ENCODE measurements at places on chromosomes 13 and 19. TPM values are rescaled to one million over a fixed set of nuclear protein-coding genes. Genes with fewer than 3 reads are reported as not detected.
A peak's percentile ranks its signal among the peaks of the same experiment; 100 is the strongest.

Gene QPCTL
- total RNA-seq = 13.6 TPM

Gene VAV1
- total RNA-seq = 110 TPM

Gene DNAAF3
- total RNA-seq = 0.35 TPM

Gene GFY
- total RNA-seq = not detected

Gene PPP1R12C
- 74.5 TPM for total RNA-seq

Gene GDF15
- total RNA-seq = 0.45 TPM

GRCh38 chr13:110464556-110465333 lies 96.8 kb downstream of the RAB20 start:
- ATAC-seq = no peak

- ATAC-seq = no peak
Measured at GRCh38 chr13:28606466-28606865, 52.5 kb upstream of the POMP start.

DNA sequence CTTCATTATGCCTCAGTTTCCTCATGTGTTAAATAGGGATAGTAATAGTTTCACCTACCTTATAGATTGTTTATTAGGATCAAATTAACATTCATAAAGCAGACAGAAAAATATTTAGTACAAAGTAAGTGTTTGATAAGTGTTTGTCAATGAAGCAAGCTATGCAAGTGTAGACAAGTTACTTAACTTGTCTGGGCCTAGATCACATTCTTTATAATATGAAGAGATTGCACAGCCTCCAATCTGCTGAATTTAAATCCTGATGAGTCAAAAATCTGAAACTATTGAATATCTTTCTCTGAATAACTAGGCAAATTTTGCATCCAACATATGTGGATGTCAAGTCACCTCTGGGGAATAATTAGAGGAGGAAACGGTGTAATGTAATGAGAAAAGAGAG lies 170.5 kb downstream of the MZT1 start:
- no peak for ATAC-seq

GRCh38 chr13:104114101-104114500 lies 1047.9 kb upstream of the SLC10A2 start:
- no peak for ATAC-seq

DNA sequence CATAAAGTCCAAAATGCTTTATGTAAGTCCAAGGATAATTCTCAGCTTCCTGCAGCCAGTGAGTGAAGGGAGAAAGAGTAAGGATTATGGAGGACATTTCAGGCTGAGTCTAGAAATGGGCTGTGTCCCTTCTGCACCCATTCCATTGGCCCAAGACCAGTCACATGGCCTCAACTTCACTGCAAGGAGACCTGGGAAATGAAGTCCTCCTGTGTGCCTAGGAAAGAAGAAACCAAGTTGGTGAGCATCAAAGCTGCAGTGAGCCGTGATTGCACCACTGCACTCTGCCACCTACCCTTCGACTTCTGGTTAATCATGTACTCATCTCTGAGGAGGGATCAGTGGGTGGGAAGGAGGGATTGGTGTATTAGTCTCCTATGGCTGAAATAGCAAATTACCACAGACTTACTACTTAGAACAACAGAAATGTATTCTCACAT lies 3.6 kb upstream of the CD37 start:
- peak; percentile 78 for ATAC-seq

DNA sequence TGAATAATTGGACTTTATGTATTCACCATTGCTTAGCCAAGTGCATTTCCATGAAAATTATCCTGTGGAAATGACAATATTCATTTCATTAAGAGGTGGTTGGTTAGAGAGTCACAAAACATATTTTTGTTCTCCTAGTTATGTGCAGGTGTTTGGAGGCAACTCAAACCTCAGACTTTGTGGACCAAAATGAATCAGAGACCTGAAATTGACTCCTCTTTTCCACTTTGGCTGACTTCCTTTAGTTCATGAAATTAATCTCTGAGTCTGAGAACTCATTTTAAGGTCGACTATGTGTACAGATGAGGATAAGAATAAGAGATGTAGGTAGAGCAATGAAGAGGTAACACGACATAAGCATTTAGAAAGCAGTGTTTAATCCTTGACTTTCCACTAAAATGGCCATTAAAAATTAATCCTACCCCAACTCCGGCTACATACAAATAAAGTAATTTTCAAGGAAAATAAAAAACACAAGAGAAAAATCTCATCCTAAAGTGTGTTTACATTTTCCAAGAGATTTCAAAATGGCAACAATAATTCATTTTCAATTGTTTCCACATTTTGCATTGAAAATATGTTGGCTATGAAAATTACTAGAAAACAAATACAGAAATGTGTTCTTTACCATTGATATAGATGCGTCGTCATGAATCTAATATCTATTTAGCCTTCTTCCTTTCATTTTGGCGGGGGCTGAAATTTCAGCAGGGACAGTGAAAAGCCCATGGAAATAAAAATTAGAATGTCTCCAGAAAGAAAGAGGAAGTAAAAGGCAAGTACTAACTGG lies 185.4 kb upstream of the CSNK1A1L start:
- no peak for ATAC-seq

- ATAC-seq = no peak
Measured at GRCh38 chr19:2807379-2808128, 12.1 kb upstream of the ZNF554 start.

DNA sequence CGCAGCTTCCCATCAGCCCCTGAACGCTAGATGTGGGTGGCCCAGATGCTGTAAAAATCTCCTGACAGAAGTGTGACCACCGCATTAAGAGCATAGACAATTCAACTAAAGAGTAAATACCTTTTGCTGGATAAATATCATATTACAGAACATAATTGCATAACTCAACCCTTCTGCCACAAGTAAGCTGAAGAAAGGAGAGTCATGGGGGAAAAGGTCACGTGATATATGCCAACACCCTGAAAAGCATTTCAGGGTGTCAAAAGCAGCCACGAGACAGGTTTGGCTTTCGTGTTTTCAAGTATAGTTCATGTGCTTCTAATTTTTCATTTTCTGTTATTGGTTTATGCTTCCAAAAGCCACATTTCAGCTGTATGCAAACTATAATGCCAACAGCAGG lies 71.3 kb downstream of the LHFPL6 start:
- no peak for ATAC-seq

DNA sequence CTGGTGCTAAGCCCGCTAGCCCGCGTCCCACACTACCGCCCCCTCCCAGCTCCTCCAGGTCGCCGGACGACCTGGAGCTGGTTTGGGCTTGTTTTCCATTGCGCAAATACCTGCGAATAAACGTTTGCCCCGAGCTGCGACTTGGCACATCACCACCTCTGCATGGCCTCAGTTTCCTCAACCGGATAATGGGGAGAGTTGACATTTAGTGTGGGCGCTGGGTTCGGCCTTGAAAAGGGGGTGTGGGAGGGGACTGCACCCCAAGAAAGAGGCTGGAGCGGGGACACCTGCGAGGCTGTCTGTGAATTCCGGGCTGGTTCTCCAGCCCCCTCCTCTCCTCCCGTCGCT lies 11.0 kb upstream of the JUND start:
- ATAC-seq = no peak

- no peak for ATAC-seq
Measured at GRCh38 chr13:76019421-76020044, 383.4 kb downstream of the LMO7 start.

GRCh38 chr13:106140476-106140875 lies 395.0 kb downstream of the EFNB2 start:
- no peak for ATAC-seq

DNA sequence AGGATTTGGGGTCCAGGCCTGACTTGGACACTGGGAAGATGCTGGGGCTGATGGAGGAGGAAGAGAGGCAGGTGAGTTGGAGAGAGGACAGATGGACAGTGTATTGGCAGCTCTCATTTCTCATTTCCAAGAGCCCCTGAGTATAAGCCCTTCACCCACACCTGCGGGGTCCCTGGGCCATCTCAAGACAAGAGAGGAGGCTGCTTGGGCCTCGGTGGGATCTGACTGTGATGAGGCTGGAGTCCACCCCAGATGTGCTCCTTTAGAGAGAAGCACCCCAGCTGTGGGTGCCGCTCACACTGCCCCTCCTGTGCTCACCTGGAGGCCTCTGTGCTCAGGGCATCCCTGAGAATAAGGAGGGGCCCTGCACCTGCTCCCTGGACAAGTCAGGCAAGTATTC lies 3.7 kb downstream of the LILRA2 start:
- ATAC-seq = no peak

DNA sequence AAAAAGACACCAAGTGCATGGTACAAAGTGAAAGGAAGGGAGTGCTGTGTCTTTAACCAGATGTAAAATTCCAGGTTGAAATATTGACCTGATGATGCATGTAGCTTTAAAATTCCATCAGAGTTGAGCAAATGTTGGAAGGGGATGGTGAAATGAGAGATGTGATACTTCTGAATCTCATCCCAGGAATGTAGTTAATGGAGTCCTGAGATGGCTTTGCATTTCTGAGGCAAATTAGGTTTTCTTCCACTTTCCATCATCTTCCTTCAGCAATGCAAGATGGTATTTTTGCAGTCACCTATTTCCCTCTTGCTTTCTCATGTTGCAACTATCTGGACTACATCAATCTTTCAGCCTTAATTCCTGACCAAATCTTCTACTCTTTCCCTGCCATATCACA lies 194.1 kb upstream of the MIR17HG start:
- ATAC-seq = no peak

- peak; percentile 46 for ATAC-seq
Measured at GRCh38 chr13:31801088-31801487, 61.8 kb downstream of the RXFP2 start.

All from activated T-helper 17 cell treated with anti-CD3 and anti-CD28 coated beads, Interleukin-2, amount 50 U/mL, for 72 hours (primary cell).